NCI-H1436 treated with DMSO at 0.1 percent for 48 hours (cell line): ENCODE measurements at places on chromosomes 16 and 17.

DNA sequence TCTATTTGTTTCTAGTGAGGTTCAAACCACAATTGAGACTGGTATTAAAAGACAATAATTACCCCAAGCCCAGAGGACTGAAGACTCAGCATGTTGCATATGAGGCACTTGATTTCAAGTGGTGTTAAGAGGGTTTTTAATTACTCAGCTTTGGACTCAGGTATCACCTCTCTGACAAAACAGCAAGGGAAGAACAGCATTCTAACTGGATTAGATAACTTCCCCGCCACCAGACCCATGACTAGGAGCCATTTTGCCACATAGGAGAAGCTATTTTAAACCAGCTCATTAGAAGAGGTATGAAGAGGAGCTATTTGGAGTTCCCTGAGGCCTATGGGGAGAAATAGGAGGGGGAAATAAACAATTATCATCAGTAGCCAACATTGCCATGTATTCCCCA, 226.1 kb upstream of the TOX3 start:
- peak; percentile 39 for DNase-seq

GRCh38 chr16:84680165-84680842, 19.5 kb upstream of the USP10 start:
- no peak for DNase-seq

DNA sequence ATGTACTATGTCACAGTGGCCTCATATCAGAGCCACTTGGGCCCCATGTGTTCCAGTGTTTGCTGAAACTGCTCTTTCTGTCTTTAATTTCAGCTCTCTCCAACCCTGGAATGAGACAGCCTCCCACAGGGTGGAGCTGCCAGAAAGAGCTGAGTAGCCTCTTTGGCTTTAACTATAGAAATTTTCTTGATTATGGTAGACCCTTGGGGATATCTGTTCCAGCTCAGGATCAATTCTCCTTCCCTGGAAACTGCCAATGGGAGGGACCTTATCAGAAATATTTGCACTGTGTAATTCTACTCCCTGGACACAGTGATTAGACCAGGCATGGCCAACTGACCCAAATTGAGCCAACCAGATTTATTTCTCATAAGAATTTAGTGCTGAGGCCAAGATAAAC, 39.0 kb upstream of the KDM8 start:
- no peak for DNase-seq

GRCh38 chr17:3037259-3037658, 26.1 kb downstream of the OR1D5 start:
- no peak for DNase-seq

- DNase-seq, result peak; percentile 17
Observed at GRCh38 chr17:79391376-79392233, 219.2 kb downstream of the RBFOX3 start.

- no peak for DNase-seq
Observed at GRCh38 chr17:63439687-63440086, 6.4 kb downstream of the CYB561 start.

DNA sequence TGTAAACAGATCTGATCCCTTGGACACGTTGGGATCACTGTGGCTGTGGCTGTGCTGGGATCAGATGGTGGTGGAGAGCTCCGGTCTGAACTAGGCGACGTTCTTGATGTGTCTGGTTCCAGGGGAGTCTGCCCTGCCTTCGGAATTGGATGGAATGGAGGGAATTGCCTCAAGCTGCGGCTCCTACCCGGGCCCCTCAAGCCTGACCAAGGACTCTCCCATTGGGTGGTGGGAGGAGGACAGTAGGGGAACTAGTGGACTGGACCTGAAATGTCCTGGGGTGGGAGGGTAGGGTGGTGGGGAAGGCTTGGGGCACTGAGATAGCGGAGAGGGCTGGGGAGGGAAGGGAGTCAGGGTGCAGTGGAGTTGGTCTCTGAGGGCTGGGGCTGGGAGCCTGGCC, 3.2 kb upstream of the UBALD1 start:
- DNase-seq, result no peak

DNA sequence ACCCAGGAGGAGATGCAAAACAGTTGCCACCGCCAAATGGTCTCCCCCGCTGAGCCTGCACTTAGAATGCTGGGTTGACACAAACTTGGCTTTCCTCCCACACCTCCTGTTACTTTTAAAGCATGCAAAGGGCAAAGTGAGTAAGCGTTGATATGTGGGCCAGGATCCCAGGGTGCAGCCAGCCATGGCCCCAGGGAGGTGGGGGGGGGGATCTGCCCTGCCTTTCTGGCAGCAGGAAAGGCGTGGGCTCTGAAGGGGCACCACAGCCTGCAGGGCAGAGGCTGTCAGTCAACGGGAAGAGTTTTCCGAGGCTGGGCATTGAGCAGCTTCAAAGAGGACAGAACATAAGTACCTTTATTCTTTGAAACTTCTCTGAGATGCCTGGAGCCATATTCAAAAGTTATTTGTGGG, 142.3 kb downstream of the ABCC12 start:
- DNase-seq, result no peak

GRCh38 chr16:1206786-1207185, 18.3 kb downstream of the TPSG1 start:
- no peak for DNase-seq

DNA sequence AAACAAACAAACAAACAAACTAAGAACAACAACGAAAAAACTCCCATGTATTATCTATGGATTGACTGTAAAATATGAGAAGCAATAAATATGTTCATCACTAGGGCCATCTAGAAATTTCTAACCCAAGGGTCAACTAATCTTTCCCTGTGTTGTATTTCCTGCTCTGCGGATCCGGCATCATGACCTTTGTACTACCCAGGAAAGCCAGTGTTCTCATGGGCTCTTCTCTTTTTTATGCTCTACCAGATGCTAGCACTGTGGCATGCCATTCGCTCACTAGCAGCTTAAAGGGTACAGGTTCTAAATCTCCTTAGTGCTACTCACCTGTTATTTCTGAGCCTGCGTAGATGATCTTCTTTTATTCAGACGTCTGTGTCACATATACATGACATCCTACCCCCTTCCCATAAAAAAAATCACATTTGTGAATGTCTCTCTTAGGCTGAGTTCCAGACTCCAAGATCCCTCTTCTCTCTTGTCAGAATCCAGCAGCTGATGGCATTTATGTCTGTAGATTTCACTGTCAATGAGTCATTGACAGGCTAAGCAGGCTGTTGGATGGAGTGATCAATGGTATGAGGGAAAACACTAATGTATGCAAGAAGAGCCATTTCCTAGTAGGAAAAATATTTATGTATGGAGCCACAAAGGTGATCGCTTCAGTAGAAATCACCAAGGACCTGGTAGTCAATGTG, 100.0 kb downstream of the WWOX start:
- DNase-seq, result no peak

DNA sequence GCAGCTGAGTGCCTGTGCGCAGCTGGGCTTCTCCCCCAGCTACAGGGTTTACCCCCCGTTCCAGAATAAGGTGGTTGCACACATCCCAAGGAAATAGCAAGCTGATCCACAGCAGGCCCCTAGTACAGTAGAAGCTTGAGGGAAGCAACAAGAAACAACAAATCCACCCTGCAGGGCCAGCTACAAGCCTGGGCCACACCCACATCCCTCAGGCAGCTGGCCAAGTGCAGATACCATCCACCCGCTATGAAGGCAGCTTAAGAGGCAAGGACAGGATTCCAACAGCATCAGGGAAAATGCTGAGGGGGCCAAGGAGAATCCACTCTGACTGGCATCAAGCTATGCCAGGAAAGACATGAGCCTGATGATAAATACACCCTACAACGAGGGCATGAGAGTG, 66.9 kb upstream of the RCVRN start:
- DNase-seq, result no peak

DNA sequence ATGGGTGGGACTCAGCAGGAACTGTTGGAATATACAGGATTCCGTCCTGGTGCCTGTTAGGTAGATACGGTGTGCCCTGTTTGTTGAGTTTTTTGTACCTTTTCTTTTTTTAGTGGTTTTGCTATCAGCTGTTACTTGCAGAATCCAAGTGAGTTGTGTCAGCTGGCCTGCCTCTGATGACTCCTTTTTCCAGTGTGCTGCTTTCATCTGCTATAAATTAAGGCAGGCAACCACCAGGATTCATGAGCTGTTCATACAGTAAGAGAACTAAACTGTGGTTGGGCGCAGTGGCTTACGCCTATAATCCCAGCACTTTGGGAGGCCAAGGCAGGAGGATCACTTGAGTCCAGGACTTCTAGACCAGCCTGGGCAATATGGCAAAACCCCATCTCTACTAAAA, 79.9 kb downstream of the WNT3 start:
- no peak for DNase-seq

DNA sequence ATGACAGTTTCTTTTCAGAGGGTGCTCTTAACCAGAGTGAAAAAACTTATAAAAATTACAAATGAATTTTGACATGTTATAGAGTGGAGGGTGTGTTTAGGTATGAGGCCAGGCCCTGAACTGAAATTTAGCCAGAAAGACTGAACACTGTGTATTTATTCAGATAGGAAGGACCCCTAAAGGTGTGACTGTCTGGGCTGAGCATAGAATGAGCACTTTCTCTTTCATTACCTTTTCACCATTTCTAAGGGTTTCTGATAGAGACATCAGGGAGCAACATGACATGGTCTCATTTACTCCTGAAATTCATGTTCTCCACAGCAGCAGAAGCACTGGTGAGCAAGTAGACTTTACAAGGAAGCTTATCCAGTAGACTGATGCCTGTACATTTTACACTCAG, 32.9 kb downstream of the MRTFB start:
- DNase-seq, result no peak

GRCh38 chr17:51018541-51018940, 102.1 kb downstream of the SPAG9 start:
- DNase-seq, result no peak

DNA sequence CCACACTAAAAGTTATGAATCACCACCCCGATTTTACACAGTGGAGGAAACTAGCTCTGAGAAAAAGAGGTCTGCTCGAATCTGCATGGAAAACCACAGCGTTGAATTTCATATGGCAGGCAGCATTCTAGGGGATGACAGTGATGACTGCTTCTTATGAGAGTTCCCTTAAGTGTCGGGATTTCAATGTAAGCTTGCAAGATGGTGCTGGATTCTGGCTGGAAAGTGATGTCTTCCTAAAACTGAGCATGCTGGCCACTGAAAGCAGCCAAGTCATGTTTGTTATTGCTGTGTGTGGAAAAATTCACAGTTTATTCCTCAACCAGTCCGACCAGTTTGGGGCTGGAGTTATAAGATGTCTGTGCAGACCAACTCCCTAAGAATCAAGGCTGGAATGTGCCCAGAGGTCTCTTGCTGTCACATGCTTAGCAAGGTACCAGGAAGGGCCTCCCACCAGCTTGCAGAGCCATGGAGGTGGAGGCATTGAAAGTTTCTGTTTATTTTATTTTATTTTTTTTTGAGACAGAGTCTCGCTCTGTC, 37.2 kb upstream of the GAN start:
- DNase-seq, result no peak

- DNase-seq, result no peak
Observed at GRCh38 chr17:66040402-66040801, 151.5 kb downstream of the CEP112 start.

GRCh38 chr17:2044263-2044894, 2.6 kb downstream of the OVCA2 start:
- DNase-seq, result no peak

DNA sequence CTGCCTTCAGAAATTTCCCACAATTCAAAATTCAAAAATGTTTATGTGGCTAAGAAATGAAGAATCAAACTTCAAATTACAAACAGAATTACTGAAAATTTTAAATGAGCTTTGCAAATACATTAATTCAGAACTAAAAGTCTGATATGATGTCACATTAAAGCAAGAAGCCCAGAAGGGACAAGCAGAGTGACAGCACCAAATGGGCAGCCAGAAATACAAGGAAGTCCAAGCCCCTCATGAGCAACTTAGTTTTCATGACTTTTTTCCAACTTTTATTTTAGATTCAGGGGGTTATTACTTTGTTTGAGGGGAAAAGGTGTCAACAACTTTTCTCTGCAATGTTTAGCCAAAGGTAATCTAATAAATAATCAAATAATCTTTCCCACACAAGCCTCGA, 21.5 kb downstream of the UBE2G1 start:
- no peak for DNase-seq

- DNase-seq, result no peak
Observed at GRCh38 chr16:3876160-3876559, 4.4 kb downstream of the CREBBP start.

- DNase-seq, result no peak
Observed at GRCh38 chr16:54027558-54027957, 259.0 kb downstream of the IRX3 start.

DNA sequence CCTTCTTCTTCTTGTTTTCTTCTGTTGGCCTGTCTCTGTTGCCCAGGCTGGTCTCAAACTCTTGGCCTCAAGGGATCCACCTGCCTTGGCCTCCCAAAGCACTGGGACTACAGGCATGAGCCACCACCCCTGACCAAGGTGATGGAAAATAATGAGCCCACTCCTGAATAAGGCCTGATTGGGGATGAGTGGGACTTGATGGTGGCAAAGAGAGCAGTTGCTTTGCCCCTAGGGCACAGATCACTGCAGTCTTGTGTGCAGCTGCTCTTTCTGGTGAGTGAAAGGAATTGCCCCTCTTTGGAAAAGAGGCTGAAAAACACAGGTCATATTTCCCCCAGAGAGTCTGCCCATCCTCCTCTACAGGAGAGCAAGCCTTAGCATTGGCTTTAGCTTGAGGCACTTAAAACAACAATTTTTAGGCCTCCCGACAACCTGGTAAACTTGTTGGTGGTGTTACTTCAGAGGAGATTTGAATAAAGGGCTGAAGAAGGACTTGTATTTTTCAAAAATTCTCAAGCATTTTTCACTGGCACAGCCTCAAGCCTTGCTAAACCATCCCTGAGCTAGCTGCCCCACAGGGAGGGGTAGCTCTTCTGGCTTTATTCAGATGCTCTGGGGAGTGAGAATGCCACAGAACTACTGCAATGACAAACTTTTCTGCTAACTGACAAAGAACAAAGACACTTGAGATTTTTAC, 6.1 kb upstream of the PDP2 start:
- DNase-seq, result no peak

GRCh38 chr16:29816694-29817441, 916 bp downstream of the PAGR1 start:
- DNase-seq, result no peak

GRCh38 chr16:67897231-67897630, 4.2 kb downstream of the PSKH1 start:
- DNase-seq, result no peak

GRCh38 chr17:42023524-42024349, 3.8 kb downstream of the NKIRAS2 start:
- no peak for DNase-seq

- DNase-seq, result no peak
Observed at GRCh38 chr17:56624309-56624708, 30.8 kb downstream of the NOG start.

DNA sequence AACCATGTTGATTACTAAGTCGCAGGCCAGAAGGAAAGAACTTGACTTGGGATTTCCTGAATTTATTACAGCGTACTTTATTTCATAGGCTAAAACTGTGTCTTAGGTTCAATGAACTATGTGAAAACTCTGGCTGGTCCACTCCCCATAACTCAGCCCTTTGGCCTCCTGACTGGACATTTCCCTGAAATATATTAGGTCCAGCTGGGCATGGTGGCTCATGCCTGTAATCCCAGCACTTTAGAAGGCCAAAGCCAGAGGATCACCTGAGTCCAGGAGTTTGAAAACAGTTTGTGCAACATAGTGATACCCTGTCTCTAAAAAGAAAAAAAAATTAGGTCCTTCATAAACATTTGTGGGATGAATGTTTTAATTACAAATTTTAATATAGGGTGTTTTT, 97.0 kb downstream of the CYLD start:
- no peak for DNase-seq
